ENCODE measurements at places on chromosomes 4 and X. TPM values are rescaled to one million over a fixed set of nuclear protein-coding genes. Genes with fewer than 3 reads are reported as not detected.

JCHAIN gene
- 6.7 TPM for total RNA-seq

PNMA3 gene
- 0.28 TPM for total RNA-seq

TCP11X1 gene
- total RNA-seq = not detected

ASB9 gene
- 0.57 TPM for total RNA-seq
